ENCODE measurements at places on chromosomes 4 and X.

DNA sequence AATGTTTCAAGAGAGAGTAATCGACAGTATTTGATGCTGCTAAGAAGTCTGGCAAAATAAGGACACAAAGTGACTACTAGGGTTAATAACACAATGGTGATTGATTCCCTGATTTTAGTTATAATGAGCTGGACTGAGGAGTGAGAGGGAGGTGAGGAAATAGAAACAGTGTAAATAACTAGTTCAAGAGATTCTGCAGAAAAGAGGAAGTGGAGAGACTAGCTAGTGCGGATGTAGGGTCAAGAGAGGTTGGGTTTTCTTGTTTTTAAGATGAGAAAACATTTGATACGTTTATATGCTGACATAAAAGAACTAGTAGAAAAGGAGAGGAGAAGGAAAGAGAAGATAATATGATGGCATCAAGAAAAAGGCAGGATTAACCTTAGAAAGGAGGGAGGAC, 12.2 kb upstream of the TRPC5 start:
- DNase-seq, result no peak

DNA sequence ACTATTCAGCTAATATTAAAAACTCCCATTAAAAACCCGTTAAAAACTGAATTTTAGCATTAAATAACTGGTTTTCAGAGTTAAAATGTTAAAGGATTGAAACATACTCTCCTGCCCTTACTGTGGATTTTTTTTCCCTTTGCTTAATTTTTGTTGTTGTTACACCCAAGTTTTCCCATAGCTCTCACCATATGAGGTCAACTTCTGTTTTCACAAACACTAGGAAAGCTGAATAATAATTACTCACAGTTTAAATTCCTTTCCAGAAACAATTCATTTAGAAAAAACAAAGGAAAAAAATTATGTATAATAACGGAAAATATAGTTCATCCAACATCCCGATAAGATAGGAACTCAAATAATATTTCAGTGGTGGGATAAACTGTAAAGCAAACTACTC, 129.0 kb downstream of the PPP3CA start:
- no peak for DNase-seq

DNA sequence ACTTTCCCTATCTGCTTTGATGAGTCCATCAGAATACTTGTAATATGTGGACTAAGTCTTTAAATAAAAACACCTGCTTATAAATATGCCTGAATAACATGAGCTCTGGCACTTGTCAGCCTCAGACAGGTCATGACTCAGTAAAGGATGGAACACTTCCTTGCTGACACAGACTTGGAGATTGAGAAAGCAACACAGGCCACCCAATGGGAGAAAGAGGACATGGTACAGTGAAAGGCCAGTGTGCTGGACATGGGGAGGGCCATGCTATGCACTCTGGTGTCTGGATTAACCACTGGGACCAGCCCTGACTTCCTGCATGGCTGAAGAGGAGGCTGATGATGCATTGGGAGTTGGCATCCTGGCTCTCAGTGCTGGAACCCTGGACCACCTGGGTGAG, 149.5 kb downstream of the DHRSX start:
- DNase-seq, result no peak

GRCh38 chr4:183834252-183834651, 70.9 kb upstream of the STOX2 start:
- DNase-seq, result peak; percentile 75

DNA sequence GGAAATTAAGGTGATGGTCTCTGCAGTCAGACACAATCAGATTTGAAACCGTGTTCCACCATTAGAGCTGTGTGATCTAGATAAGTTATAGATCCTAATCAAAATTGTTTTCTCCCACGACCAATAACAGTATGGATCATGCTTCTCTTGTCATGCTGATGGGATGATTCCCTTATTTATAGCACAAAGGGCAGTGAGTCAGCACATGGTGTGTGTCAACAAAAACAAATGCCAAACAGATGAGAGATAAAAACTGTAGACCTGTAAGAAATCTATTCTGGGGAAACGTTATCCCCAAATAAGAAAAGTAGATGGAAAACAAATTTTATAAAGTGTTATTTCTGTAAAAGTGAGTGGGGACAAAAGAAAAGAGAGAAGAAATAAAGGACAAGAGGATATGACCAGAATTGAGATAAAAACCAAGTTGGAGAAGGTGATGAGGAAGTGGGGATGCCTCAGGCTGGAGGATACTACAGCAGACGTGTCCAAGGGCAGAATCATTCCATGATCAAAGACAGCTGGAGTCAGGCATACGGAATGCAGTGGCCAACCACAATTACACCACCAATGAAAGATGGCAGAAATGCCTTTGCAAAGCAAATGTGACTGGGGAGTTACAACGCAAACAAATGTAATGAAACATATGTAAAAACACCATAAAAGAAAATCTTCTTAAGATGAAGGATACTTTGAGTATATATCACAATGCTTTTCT, 377.8 kb upstream of the PRKX start:
- no peak for DNase-seq

DNA sequence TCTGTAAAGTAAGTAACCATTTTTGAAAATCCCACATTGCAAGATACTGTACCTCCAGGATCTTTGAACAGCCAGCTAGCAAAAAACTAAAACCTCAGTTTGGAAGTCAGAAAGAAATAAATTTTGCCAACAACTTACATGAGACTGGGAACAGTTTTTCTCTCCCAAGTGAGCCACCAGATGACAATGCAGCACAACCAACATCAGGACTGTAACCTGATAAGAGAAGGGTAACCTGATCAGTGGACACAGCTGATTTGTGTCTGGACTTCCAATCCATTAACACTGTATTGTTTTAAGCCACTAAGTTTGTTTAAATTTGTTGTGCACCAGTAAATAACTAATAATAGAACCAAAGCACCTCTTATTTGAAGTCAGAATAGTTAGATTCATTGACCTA, 923.3 kb downstream of the FAT4 start:
- no peak for DNase-seq

DNA sequence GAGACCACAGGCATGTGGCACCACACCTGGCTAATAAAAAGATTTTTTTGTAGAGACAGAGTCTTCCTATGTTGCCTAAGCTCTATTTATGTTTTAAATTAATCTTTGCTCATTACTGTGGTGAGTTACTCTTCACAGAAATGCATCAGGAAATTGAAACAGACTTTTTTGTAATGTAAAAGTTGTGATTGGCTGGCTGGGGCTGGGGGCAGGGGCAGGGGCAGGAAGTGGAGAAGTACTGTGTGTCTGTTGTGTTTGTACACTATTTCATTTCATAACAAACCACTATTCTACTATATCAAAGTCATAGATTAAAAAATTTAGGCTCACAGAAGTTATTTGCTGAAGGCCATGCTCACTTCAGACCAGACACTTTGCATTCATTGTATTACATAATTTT, 19.1 kb upstream of the ABRAXAS1 start:
- DNase-seq, result no peak

GRCh38 chrX:41035582-41035981, 49.7 kb upstream of the USP9X start:
- DNase-seq, result no peak

Measured in head of caudate nucleus (tissue), 42 donors.